ENCODE measurements at places on chromosomes 13 and 19.

- DNase-seq: no peak
Measured at GRCh38 chr13:75675421-75675820, 39.3 kb downstream of the LMO7 start.

DNA sequence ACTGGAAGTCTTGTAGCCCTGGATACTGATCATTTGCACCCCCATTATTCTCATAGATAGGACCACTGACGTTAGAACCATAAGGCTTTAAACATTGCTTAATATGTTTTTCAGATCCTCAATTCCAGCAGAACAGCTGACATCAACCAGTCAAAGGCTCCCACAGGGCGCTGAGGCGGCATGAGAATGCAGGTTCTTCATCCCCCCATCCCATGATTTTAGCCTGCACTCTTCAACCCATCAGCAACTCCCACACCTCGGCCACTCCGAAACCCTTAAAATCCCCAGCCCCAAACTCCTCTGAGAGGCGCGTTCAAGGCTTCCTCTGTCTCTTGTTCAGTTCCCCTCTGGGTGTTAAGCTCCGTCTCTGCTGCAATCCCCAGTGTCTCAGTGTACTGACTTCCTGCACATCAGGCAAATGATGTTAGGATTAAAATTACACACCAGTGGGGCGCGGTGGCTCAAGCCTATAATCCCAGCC is 24.3 kb upstream of the LAMP1 start:
- DNase-seq: no peak

DNA sequence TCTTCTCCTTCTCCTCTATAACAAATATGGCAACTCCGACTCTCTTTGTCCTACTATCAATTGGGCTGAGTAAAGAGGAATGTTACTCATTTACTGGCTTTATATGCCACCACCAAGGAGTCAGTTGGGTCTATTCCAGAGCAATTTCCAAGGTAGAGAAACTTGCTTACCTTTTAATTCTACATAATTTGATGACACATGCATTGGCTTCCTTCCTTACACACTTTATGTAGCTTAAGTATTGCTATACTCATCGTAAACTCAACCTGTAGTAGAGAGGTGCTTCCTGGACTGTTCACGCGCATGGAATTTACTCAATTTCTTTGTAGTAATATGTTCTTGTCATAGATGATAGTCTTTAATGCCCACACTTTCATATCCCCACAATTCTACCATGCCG is 160.7 kb downstream of the LMO7 start:
- no peak for DNase-seq

DNA sequence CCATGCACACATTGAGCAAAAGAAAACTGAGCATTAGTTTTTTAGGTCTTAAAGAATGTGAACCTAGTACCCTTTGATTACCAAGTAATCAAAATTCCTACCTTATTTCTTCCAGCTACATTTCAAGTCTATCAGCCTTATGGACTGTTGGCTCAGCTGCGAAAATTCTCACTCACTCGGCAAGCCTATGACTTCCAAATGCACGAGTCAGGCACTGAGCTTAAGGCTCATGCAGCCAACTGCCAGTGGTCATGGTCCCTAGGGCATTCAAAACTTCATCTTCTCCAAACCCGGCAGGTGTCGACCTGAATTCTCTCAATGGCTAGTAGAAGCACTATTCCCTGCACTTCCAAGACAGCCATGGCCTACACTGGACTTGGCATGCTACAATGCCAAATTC is 41.2 kb downstream of the RUBCNL start:
- DNase-seq: no peak

GRCh38 chr19:8513036-8513686 is 806 bp downstream of the ZNF414 start:
- no peak for DNase-seq

DNA sequence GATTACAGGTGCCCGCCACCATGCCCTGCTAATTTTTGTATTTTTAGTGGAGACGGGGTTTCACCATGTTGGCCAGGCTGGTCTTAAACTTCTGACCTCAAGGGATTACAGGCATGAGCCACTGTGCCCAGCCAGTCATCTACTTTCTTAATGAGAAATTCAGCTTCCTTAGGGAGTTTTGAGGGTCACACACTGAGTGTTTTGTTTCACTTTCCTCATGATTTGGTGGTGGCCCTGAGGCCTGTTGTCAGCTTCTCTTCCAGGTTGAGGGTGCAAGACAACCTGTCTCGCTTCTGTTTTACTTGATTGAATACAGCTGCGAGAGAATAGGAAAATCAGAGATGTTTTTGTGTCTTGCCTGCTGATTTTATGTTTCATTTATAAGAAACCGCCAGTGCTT is 9.9 kb downstream of the FRY start:
- no peak for DNase-seq

GRCh38 chr19:10566658-10567410 is 1.0 kb upstream of the KRI1 start:
- DNase-seq: peak; percentile 58

All from stimulated activated CD4-positive, alpha-beta T cell treated with anti-CD3 and anti-CD28 coated beads, Interleukin-2, amount 100 ng/mL, for 24 hours (primary cell).